BJ (cell line): ENCODE measurements at places on chromosomes 13 and 19.

DNA sequence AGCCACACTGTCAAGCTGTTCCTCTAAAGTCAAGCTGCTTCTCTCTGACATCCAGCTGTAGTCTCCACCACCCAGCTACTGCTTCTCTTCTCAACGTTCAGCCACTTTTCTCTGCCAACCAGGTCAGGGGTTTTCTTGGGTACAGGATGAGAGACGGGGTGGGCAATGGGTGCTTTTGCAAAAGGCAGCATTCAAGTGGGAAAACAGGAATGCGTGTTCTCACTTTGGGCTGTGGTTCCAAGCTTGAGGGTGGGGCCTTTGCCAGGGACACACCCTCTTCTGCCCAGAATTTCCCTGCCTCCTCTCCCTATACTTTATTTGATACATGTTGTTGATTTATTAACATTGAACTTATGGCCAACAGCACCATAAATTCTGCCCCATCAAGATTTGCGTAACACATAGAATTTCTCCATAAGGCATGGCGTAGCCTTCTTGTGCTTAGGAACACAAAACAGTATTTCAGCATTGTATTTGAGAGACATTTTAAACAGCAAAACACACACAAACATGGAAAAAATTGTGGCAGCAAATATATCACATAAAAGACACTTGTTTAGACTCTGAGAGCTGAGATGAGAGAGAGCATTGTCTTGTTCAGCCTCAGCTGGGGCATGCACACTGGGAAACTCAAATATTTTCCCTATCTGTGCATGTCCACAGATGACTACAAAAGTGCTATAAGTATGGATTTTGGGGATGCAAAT is 392.8 kb downstream of the SLITRK6 start:
- DNase-seq: no peak

DNA sequence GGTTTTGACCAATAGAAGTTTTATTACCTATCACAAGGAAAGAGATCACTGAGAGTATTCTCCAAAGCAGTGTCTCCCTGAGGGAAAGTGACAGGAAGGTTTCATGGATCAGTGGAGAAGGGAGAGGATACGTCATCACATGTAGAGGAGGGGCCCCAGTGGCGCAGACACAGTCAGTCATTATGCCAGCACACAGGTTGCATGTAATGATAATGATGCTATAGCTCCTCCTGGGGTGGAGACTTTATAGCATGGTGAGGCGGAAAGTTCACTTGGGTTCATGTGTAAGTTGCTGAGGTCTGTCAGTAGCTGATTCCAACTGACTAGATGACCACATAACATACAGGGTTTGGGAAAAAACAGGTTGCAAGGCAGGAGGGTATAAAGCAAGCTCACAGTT is 88.8 kb downstream of the FNDC3A start:
- DNase-seq: no peak

DNA sequence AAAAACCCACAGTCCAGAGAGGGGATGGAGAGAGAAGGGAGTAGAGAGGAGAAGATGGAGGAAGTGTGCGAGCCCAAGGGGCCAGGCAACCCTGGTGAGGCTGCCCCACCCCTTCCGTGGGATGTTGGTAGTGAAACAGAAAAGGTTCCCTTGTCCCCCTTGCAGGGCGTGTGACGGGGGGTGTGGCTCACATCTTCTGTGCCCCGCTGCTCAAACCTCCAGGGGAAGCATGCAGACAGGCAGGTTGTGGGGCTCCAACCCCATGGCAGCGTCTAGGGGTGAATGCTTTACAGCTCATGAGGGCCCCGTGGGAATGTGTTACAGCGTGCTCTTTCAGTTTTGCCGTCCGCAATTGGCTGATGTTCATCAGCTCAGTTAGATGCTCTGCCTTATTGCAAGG is 14.7 kb upstream of the EVI5L start:
- no peak for DNase-seq

- no peak for DNase-seq
Measured at GRCh38 chr19:35736913-35737886, 5.1 kb downstream of the IGFLR1 start.

GRCh38 chr13:76245211-76245610 is 609.1 kb downstream of the LMO7 start:
- no peak for DNase-seq

- no peak for DNase-seq
Measured at GRCh38 chr13:50991579-50992521, 82.3 kb downstream of the RNASEH2B start.

DNA sequence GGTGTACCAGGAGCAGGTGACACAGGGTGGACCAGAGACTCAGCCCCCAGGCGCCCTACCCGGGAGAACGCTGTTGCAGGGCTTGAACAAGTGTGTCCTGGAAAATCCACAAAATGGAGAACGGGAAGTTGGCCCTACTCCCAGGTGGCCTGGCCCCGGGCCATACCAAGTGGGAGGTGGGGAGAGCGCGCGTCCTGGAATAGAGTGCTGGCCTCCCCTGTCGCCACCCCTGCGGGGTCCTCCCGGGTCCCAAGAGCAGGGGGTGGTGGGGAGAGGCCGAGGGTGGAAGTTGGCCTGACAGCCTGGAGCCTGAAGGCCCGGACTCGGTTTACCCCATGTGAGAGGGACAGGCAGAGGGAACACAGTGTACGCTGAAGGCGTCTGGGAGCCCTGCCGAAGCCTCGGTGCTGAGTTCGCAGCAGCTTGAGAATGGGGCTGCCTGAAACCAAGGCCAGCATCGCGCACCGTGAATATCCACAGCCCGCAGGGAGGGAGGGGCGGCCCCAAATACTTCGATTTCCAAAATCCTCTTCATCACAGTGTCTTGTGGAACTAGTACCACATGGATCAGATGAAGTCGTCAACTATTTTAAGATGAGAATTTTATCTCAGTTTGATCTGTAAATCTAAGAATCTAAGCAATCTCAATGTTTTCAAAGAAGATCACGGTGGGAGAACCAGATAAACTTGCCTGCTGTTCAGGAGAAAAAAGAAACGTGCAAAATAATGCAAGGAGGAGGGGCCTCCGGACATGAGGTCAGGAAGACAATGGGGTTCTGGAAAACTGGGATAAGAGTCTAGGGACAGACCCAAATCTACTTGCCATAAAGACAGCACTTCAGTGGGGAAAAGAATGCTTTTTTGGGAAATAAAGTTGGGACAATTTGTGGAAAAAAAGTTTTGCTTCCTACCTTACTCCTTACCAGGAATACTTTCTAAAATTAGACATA is 10.4 kb upstream of the KLF16 start:
- DNase-seq: no peak

DNA sequence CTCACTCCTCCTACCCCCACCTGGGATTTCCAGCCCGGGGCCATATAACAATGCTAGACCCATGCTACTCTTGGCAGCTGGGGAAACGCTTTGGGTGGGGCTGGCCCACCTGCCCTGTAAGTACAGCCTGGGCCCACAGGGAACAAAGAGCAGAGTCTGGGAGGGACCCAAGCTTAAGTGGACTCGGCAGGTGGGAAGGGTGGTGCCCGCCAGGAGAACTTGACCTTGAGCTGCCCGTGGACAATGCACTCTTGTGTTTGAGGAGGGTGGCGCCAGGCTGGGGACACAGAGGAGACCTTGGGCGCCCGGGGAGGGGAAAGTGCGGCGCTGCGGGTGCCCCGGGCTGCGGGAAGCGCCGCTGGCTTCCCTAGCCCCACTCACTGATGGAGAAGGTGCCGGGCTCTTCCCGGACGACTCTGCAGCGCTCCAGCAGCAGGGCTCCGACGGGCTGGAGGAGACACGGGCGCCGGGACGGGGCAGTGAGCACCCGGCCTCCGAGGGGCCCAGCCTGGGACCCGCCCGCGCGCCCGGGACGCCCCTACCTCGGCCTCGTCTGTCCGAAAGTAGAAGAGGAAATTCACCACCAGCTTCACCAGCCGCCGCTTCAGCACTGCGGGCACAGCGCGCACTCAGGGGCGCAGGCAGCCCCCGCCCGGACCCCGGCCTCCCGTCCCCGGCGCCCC is 607 bp downstream of the PLEKHJ1 start:
- DNase-seq: no peak

- no peak for DNase-seq
Measured at GRCh38 chr19:17997969-17998826, 9.8 kb upstream of the ARRDC2 start.

DNA sequence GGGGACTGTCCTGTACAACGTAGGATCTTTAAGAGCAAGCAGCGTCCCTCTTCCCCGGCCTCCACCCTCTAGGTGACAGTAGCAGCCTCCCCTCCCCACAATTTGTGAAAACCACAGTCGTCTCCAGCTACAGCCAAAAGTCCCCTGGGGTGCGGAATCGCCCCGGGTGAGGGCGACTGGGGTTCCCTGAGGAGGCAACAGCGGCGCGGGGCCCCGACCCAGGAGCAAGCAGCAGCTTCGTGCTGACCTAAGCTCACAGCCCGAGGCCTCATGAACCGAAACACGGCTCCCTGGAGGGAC is 322 bp downstream of the ZNF558 start:
- peak; percentile 0 for DNase-seq

DNA sequence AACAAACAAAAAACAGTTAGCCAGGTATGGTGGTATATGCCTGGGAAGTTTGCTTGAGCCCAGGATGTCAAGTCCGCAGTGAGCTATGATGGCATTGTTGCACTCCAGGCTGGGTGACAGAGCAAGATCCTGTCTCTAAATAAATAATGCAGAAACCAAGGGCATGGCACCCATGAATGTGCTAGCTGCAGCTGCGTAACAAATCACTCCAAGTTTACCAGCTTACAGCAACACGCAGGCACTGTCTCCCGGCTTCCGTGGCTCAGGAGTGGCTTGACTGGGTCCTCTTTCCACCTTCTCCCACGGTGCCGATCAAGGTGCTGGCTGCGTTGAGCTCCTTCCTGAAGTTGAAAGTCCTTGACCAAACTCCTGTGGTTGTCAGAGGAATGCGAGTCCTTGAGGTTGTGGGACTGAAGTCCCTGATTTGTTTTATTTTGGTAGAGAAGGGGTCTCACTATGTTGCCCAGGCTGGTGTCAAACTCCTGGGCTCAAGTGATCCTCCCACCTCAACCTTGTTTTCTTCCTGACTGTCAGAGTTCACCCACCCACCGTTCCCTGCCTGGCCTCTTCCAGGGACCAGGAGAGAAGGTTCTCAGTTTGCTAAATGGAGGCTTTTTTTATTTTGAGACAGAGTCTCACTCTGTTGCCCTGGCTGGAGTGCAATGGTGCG is 13.2 kb upstream of the ONECUT3 start:
- no peak for DNase-seq

GRCh38 chr13:21282065-21282464 is 105.6 kb downstream of the MRPL57 start:
- DNase-seq: no peak

- DNase-seq: no peak
Measured at GRCh38 chr19:30669329-30670010, 297.3 kb downstream of the ZNF536 start.

DNA sequence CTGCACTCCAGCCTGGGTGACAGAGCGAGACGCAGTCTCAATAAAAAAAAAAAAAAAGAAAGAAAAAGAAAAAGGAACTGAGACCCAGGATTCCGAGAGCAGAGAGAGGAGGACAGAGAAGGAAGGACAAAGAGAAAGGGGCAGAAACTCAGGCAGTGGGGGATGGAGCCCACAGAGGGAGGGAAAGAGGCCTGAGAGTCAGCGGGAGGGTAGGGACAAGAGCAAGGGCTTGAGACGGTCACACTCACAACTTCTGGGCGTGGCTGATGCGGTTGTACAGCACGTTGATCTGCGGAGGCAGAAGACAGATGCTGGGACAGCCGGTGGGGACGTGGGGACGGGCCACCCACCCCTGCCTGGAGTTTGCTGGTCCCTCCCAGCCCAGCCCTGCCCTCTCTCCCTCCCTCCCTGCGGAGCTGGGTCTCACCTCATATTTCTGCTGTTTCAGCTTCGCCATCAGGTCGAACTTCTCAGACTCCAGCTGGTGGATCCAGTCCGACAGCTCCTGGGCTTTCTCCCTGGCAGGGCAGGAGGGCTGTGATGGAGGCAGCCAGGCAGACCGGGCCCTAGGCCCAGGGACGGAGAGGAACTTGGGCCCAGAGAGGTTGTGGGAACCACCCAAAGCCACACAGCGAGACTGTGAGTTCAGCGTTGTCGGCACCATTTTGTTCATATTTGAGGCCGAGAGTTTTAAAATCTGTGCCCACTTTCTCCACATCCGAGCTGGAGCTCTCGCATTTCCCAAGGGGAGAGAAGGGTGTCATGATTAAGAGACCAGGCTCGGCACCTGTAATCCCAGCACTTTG is 15.2 kb downstream of the TNNT1 start:
- DNase-seq: no peak

DNA sequence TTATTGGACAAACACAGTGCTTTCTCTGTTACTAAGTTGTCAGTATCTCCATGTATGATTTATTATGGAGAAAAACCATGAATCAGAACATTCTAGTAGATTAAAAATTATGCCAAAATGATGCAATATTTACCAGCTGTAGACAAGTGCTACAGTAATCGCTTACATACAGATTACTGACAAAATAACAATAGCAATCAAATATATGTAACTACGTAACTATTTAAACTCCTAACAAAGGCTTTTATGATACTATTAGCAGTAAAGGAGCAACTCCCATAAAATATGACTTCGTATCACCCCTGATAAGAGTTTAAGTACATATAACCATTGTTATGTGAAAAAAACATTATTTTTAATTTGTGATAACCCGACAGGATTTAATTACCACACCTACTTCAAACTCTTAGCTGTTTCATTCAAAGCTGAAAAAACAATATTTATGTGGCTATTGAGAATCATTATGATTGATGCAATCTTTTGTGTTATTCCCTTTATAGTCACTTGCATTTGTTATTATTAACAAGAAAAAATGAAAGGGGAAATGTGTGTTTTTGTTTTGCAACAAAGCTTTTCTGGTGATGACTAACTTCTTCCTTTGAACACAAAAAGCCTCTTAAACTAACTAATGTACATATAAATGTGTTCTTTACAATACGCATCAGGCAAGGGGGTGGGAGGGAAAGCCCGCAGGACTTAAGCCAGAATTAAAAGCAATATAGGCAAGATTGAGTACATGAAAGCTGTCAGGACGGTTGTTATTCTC is 147.4 kb downstream of the ABCC4 start:
- no peak for DNase-seq

DNA sequence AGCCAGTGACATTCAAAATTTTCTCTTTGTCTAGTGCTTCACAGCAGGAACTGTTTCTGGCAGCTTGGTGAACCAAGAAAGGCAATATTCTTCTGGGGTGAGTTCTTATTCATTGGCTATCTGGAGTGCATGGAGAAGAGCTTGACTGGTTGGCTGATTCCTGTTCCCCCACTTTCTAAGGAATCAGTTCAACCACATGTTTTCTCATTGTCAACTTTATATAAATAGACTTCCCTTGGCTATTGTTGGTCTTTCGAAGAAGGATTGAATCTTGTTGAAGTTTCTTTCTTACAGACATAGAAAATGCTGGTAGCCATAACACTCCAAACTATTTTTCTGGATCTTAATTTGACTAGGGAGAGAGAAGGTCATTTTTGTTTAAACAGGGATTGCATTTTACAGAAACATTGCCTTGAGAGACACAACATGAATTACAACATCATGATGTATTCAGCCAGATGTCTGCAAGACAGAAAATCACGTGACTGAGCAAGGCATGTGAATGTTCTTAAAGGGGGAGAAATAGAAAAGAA is 85.2 kb downstream of the EDNRB start:
- DNase-seq: no peak

GRCh38 chr19:15180451-15181390 is 20.1 kb downstream of the NOTCH3 start:
- no peak for DNase-seq
